ENCODE measurements at places on chromosomes 4 and X. TPM values are rescaled to one million over a fixed set of nuclear protein-coding genes. Genes with fewer than 3 reads are reported as not detected.

FREM3 gene
- total RNA-seq = 0.18 TPM

UTP3 gene
- total RNA-seq = 27.4 TPM

AMTN gene
- 0.18 TPM for total RNA-seq

NLGN3 gene
- 0.13 TPM for total RNA-seq

IGFBP7 gene
- total RNA-seq = 322 TPM

DOCK11 gene
- 2.0 TPM for total RNA-seq

KLHL4 gene
- total RNA-seq = 34.6 TPM

PABPC4L gene
- 0.13 TPM for total RNA-seq

BEX4 gene
- total RNA-seq = 20.6 TPM

SHROOM4 gene
- total RNA-seq = 39.5 TPM

USP17L15 gene
- not detected for total RNA-seq

TRMT44 gene
- total RNA-seq = 12.7 TPM

VCX gene
- not detected for total RNA-seq

LRIT3 gene
- not detected for total RNA-seq

TBX22 gene
- total RNA-seq = not detected

EVC2 gene
- total RNA-seq = 12.1 TPM

ITGB1BP2 gene
- total RNA-seq = 1.4 TPM

CT45A3 gene
- total RNA-seq = not detected

VSIG4 gene
- not detected for total RNA-seq

KIF4A gene
- total RNA-seq = 13.9 TPM

AR gene
- total RNA-seq = 11.4 TPM
